NCI-H187 treated with DMSO at 0.1 percent for 48 hours (cell line): ENCODE measurements at places on chromosomes 13 and 19.

- DNase-seq, result no peak
These were observed 4.2 kb downstream of the PPP6R1 start for GRCh38 chr19:55254625-55254977.

DNA sequence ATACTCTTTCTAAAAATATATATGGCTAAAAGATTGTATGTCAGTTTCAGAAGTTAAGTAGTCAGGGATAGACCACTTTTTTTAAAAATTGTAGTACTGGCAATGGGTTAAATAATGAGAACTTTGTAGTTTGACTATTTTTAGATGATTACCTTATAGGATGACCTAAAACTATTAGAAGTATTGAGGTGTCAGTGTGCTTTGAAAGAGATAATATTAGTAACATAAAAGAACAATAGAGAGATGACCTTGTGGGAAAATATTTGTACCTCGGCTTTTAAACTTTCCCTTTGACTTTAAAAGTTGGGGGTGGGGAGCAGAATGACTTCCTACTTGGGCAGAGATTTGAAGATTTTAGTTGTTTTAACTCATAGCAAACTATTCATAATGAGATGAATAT lies 48.3 kb downstream of the SLAIN1 start:
- no peak for DNase-seq

GRCh38 chr13:46953941-46954340 lies 57.1 kb upstream of the HTR2A start:
- no peak for DNase-seq

- no peak for DNase-seq
These were observed 13.5 kb upstream of the RXFP2 start for GRCh38 chr13:31725841-31726240.

- DNase-seq, result no peak
These were observed 4.5 kb upstream of the EPSTI1 start for GRCh38 chr13:42996584-42996983.

DNA sequence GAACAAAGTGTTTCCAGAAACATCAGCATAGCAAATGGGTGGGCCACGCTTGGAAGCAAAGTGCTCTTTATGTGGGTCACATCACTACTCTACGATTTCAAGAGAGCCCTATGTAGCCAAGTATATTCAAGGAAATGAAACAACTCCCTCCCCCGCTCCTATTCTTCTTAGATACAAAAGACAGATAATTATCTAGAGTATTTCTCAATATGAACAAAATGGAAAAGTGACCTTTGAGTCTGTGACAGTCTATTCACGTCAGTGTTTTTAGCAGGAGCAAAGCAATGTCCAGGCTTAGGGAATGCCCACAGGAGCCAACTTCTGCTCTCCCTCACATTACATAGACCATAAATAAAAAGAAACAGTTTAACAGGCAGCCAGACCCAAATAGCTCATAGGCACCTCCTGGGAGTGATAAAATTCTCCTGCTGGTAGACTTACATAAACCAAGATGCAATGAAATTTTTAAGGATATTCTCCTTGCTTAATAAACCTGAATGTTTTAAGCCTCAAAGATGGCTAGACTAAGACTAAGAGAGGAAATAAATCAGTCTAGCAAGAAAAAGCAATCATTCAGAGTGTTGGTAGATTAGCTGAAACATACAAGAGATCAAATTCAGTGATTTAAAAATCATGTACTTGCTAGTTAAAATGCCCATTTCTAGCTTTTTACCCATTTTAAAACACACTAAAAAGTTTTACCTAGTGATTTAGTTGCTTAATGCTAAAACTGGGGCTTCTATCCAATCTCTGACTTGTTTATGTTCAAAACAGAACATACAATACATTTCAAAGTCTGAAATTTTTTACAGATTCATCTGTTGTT lies 182.8 kb downstream of the RGCC start:
- DNase-seq, result no peak

GRCh38 chr19:12967907-12968306 lies 1.5 kb upstream of the DAND5 start:
- no peak for DNase-seq

DNA sequence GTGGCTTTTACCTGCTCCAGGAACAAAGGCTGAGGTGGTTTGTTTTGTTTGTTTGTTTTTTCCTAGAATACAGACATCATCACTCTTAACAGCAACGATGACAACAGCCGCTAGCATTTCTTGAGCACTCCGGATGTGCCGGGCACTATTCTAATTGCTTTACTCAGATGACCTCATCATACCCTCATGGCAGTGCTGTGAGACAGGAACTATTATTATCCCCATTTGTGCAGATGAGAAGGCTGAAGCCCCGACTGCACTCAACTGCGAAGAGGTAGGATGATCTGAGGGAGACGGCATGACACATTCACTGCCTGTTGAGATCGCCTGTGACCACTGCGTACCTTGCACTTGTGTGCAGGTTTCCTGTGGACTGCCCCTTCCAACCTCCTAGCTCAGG lies 66.5 kb downstream of the CCDC70 start:
- DNase-seq, result no peak

DNA sequence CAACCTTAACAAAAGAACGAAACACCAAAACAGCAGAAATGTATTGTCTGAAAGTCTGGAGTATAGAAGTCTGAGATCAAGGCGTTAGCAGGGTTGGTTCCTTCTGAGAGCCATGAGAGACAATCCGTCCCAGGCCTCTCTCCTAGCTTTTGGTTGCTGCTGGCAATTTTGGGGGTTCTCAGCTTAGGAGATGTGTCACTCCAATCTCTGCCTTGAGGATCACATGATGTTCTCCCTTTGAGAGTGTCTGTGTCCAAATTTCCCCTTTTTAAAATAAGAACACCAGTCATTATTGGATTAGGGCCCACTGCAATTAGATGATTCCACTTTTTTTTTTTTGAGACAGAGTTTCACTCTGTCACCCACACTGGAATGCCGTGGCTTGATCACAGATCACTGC lies 10.1 kb downstream of the KCNN1 start:
- no peak for DNase-seq

DNA sequence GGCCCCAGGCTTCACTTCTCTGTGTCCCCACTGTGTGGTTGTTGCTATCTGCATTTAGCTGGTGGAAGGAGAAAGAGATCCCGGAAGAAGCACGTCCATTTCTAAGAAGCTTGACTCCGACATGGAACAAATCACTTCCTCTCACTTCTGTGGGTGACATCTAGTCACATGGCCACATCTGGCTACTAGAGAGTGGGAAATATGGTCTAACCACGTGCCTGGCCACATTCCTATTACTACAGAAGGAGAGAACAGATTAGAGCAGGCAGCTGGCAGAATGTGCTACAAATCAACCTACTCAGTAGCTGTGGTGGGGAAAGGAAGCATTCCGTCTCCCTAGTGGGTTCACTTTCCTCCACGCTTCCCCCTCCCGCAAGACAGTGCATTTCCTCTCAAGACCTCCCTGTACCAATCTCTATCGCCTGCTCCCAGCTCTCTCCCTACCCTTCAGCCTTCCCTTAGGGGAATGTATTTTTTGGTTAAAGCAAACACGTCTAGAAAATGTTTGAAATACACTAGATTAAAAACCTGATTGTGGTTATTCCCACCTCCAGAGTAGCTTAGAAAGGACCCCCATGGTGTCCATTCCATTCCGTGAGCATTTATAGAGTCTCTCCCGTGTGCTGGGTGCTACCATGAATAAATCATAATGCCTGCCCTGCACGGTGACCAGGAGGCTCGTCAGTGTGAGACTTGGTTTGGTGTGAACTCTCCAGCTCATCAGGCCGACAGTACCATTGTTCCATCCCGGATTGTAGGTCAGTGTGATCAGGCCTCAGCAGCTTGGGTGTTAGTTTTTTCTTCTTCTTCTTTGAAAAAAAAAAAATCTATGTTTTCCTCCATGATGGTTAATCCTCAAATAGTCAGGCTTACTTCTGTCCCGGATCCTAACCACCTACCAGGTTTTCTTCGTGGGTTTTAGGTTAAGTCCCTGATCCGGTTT lies 8.0 kb upstream of the AMER2 start:
- no peak for DNase-seq

DNA sequence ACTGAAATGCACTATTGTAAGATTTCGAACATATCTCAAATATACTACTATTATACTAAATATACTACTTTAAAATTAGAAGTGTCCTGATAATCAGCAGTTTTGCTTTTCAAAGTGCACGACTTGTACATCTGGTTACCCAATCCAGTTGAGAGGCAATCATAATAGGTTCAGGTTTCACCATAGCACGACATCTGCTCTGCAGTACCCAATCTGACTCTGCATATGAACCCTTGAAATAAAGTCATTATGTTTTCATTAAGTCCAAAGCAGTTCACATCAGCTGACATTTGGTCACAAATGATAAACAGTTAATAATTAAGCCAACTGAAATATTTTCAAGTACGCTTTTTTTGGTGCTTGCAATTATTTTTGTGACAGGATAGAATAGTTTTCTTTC lies 90.6 kb downstream of the PCDH9 start:
- DNase-seq, result no peak

DNA sequence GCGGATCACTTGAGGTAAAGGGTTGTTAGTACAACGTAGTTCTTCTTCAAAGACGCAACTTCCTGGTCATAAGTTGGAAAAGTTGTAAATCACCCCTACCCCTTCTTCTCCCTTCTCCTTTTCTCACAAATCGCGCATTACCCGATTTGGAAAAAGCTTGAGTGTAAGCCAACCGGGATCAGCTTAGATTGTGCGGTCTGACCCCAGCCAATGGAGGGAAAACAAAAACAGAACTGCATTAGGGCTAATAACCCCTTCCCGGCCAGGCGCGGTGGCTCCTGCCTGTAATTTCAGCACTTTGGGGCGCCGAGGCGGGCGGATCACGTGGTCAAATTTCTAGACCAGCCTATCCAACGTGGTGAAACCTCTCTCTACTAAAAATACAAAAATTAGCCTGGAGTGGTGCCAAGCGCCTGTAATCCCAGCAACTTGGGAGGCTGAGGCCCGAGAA lies 806 bp downstream of the ZNF90 start:
- DNase-seq, result no peak

DNA sequence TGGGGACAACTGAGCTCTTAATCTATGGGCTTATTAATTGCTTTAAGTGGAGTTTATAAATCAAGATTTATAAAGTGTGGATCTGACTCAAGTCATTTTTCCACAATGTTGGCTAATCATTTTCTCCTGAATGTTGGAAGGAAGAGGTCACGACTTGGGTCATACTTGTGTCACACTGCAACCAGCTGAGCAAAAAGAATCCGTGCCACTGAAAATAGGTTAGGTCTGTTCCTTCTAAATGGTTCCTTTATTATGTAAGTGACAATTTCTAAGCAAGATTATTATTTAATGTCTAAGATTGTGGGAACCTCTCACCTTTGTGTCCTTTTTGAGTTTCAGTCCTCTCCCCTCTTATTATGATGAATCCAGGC lies 178.6 kb downstream of the SHISA2 start:
- DNase-seq, result no peak

GRCh38 chr19:34291235-34291634 lies 36.9 kb downstream of the GARRE1 start:
- DNase-seq, result no peak

GRCh38 chr13:50388481-50388880 lies 373.2 kb downstream of the KCNRG start:
- DNase-seq, result no peak

DNA sequence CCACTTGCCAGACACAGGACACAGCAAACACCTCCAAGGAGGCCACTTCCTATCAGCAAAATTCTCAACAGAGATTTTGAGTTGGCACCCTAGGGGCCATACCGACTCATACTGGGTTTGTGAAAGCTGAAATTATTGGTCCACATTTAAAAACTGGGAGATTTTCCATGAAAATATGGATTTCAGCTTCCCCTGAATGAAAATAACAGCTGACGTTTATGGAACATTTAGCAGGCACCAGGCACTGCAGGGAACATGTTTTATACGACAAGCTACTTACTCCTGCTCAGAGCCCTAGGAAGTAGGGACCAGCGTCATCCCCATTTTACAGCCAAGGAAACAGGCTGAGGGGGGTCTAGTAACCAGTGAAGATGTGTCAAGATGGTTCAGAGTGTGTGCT lies 169.3 kb downstream of the IER2 start:
- DNase-seq, result no peak

GRCh38 chr13:98922306-98922705 lies 55.6 kb downstream of the DOCK9 start:
- no peak for DNase-seq

GRCh38 chr19:23787106-23787505 lies 28.4 kb upstream of the ZNF681 start:
- DNase-seq, result no peak

DNA sequence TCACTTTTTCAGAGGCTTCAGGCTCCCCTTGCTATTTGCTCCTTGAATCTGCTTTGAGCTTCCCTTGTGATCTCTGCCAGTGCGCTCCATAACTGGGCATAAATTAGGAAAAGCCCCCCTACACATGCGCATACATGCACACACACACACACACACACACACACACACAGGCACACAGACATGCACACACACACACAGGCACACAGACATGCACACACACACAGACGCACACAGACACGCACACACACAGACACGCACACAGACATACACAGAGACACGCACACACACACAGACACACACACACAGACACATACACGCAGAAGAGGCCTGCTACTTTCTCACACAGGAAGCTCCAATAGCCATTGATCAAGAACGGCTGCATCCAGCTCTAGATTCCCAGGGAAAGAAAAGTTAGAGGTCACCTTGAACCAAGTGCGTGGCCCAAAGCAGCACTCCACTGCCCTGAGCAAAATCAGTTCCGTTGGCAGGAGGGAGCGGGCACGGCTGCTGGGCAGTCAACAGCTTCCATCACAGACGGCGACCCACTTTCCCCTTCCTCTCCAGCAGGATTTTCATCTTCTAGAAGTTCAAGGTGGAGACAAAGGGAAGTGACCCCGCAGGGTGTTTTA lies 145.6 kb downstream of the DPF1 start:
- DNase-seq, result no peak

DNA sequence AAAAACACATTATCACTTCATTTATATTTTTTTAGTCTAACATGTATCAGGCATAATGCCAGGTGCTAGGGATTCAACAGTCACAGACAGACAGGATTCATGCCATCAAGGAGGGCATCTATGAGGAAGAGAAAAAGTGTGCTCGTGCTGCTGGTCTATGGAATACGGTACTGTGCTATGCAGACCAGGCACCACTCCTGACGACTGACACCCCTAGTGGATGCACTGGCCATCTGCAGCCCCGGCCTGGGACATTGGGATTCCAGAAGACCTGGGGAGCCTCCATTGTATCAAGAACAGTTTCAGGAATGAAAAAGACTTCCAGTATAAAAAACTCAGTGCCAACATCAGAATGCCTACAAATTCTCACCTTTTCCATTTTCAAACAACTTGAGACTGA lies 94.0 kb downstream of the KLF12 start:
- no peak for DNase-seq

GRCh38 chr19:472005-472858 lies 11.4 kb upstream of the SHC2 start:
- DNase-seq, result no peak

GRCh38 chr19:39046037-39046821 lies 13.9 kb upstream of the FBXO27 start:
- no peak for DNase-seq
